GM23338 (cell line): ENCODE measurements at places on chromosomes 2 and 18.
A peak's percentile ranks its signal among the peaks of the same experiment; 100 is the strongest.

GRCh38 chr2:219172231-219173154 is 2.7 kb upstream of the SLC23A3 start:
- no peak for DNase-seq

- DNase-seq = peak; percentile 82
These were observed 73.2 kb downstream of the MBP start for GRCh38 chr18:77059294-77059916.

- DNase-seq = peak; percentile 73
These were observed 448 bp downstream of the IMPA2 start for GRCh38 chr18:11981543-11982366.

DNA sequence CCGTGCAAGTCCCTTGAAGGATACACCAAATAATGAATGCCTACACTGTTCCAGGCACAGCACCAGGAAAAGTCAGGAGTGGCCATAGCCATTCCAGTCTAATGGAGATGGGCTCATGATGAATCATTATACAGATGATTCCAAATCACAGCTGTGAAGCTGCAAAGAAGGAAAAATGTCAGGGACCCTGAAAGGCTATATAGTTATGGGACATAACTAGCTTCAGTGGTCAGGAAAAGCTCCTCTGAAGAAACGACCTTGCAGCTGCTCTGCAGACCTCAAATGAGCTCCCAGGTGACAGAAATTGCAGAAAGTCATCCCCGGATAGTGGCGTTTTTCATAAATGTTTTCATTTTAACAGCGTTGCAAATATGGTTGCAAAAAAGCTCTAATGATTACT is 200.8 kb downstream of the PTGR3 start:
- DNase-seq = no peak

- DNase-seq = peak; percentile 91
These were observed 133.1 kb upstream of the PELI1 start for GRCh38 chr2:64277101-64277849.

DNA sequence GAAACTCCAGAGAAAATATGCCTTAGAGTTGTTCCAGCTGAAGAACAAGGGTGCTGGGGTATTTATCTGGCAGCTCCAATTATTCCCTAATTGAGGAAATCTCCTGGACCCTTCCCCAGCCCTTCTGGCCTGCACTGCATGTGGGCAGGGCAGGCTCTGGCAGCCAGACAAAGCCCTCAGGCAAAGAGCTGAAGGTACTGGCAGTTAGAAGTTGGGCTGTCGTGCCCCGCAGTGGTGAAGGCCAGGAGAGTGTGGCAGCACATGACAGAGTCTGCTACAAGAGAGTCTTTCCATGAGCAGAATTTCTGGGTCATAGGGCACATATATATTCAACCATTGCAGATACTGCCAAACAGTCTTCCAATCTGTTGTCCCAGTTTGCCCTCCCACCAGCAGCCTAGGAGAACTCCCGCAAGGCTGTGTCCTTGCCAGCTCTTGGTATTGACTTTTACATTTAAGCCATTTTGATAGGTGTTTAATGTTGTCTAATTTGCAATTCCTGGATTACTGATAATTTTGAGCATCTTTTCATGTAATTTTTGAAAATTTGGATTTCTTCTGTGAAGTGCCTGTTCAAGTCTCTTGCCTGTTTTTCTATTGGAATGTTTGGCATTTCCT is 26.6 kb downstream of the ONECUT2 start:
- no peak for DNase-seq

DNA sequence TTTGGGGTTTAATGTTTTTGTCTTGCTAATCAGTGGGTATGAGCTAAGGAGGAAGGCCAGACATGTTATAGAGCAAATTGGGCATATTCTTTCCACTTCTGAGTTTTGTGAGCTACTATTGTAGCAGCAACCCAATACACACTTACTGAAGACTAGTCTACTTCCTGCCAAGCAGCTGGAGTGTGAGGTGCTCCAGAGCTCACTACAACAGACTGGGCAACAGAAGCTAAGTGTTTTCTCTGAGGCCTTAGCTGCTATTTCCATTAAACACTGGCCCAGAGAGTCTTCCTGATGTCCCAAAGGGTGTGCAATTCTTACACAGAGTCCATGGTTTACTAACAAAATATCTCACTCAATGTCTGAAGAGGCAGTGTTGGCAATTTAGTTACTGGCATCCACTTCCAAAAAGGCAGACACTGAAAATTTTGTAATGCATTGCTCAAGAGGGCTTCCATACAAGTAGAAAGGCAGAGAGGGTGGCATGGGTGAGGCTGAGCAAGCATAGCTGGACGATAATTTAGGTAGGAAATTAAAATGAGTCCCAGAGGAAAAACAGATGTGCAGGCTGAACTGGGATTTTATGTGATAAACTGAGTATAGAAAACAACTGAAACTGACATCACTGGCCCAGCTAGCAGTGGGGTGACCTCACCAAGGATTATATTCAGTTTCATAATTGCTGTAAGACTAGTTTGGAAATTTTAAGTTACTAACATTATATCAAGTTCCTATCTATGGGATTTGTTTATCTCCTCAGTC is 68.6 kb downstream of the ZC3H6 start:
- peak; percentile 6 for DNase-seq

DNA sequence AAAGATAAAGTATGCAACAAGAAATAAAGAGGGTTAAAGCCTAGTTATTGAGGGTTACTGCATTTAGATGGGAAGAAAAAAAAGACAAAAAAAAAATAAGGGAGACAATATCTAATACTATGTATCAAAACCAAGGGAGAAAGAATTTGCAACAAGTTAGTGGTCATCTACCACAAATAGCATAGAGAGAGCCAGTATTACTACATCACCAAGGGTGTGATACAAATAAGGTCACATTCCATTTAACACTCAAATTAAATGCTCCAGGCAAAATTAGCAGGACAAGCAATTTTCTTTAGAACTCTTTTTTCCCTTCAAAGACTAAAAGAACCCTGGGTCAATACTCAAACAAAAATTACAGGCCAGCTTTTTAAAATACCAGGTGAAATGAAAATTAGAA is 115.1 kb upstream of the GULP1 start:
- DNase-seq = no peak

DNA sequence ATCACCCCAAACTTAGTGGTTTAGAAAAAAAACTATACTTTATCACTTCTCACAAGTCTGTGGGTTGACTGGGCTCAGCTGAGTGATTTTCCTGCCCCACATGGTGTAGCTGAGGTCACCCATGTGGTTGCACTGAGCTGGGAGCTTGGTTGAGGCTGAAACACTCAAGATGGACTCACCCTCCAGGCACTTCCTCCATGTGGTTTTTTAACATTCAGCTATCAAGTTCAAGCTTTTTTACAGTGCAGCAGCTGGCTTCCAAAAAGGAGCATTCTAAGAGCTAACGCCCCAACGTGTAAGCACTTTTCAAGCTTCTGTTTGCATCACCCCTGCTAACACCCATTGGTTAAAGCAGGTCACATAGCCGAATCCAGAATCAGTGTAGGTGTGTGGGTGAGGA is 105.9 kb upstream of the CREB1 start:
- DNase-seq = no peak

- DNase-seq = no peak
These were observed 108.8 kb downstream of the RTN4 start for GRCh38 chr2:54941248-54941984.

DNA sequence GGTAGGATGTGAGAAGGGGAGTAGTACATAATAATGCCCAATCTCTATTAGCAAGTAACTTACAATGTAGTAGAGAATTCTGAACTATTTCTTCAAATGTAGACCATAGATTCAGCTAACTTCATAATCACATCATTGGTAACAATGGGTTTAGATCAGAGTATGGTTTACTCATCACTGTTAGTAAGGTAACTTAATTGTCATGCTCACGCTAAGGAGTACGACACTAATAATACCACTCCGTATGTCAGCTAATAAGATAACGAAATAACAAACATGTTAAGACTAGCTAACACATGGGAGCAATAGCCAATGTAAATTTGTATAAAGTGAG is 56.4 kb upstream of the CCDC141 start:
- DNase-seq = no peak

GRCh38 chr18:75161256-75162028 is 47.5 kb downstream of the PTGR3 start:
- no peak for DNase-seq

- DNase-seq = no peak
These were observed 189.5 kb downstream of the CTIF start for GRCh38 chr18:48728204-48728833.

DNA sequence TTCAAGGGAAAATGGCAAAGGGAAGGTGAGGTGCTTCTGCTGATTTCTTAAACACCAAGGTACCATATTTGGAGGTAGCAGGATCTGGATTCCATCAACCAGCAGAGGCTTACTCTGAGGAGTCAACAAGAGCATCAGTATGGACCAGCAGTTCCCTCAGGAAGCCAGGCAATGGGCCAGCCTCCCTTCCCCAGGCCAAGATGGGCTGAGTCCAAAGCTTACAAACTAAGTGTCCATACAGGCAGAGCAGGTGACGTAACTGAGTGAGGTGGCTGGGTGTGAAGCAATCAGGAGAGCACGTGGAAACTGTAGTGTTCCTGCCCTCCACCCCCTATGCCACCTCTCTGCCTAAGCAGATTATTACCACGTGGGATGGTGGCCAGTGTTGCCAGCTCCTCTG is 134.2 kb upstream of the HNRNPA3 start:
- no peak for DNase-seq

- no peak for DNase-seq
These were observed 108.2 kb downstream of the RTP5 start for GRCh38 chr2:241977557-241978300.
